GM06990 (cell line): ENCODE measurements at places on chromosomes 2 and 18.

DNA sequence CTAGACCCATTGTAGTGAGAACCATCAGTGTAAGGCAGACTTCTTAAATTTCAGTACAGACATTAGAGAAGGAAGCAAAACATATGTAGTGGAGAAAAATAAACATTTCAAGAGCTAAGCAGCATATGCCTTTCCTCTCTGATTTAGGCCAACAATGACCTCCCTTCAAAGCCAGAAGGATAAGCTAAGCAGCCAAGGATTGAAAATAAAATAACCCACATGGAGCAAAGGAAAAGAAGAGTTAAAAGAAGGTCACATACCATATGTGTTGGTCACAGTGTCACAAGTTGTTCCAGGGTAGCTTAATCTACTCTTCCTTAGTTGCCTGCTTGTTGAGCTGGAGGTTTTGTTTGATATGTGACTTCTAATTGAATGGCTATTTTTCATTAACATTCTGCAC lies 15.6 kb upstream of the LAMA1 start:
- DNase-seq: no peak

- no peak for DNase-seq
Observed at GRCh38 chr18:2797951-2798350, 48.9 kb upstream of the EMILIN2 start.

GRCh38 chr2:223908304-223908998 lies 36.7 kb downstream of the WDFY1 start:
- DNase-seq: no peak

DNA sequence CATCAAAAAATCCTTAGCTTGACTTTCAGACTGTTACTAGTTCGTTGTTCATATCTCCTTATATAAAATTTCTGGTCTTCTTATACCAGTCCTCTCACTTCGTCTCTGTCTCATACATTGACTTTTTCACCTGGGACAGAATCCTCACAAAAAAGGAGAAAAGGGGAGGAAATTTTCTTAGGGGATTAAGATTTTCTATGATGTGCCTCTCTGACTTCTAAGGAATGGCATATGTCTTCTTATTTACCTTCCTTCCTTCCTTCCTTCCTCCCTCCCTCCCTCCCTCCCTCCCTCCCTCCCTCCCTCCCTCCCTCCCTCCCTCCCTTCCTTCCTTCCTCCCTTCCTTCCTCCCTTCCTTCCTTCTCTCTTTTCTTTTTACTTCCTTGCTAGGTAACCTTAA lies 27.9 kb downstream of the KCNE4 start:
- DNase-seq: no peak

GRCh38 chr2:157504623-157505022 lies 60.7 kb upstream of the CYTIP start:
- DNase-seq: no peak

GRCh38 chr2:174740721-174741120 lies 23.6 kb downstream of the CHRNA1 start:
- DNase-seq: no peak

- no peak for DNase-seq
Observed at GRCh38 chr18:39276764-39277163, 1711.2 kb upstream of the CELF4 start.
